Vagina (tissue), 2 donors: ENCODE measurements at places on chromosomes 16 and 17. TPM values are rescaled to one million over a fixed set of nuclear protein-coding genes. Genes with fewer than 3 reads are reported as not detected.

GRCh38 chr17:76270127-76270592, 5.0 kb downstream of the UBALD2 start:
- no peak for DNase-seq
- H3K36me3 ChIP-seq, result peaks cover 13% of the 10 kb centered on the region
- H3K27ac ChIP-seq, result no peak overlapping the region
- no peaks in the 10 kb centered on the region for H3K27me3 ChIP-seq
- H3K4me3 ChIP-seq, result no peak overlapping the region

GRCh38 chr17:74954665-74955421, 17.7 kb downstream of the HID1 start:
- no peak overlapping the region for H3K27ac ChIP-seq
- H3K4me3 ChIP-seq, result no peak overlapping the region
- H3K4me1 ChIP-seq, result no peaks in the 10 kb centered on the region

DNA sequence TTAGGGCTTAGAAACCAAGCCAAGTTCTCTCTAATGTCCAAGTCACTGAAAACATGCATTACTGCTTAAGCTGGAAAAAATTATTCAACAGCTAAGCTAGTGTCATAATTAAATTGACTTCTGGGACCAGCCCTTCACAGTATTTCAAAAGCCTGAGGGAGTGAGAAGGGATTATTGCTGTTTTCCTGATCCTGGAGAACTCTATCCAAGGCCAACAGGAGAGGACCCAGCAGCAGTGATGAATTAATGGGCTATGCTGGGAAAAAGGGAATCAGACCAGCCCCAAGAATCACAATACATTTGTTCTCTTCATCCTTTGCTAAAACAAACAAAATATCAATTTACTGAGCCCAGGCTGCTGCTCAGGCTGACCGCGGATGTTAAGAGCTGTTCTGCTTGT, 34.5 kb upstream of the CLEC3A start:
- H3K36me3 ChIP-seq, result no peaks in the 10 kb centered on the region
- no peak overlapping the region for H3K4me3 ChIP-seq
- H3K27me3 ChIP-seq, result no peaks in the 10 kb centered on the region

Gene ARMC7
- total RNA-seq, result 12.8 TPM

Gene NETO2
- 2.7 TPM for total RNA-seq

GRCh38 chr16:55488306-55488705, 9.3 kb downstream of the MMP2 start:
- no peaks in the 10 kb centered on the region for H3K27me3 ChIP-seq
- peak overlapping the region; percentile 94 for H3K27ac ChIP-seq
- DNase-seq, result no peak
- no peaks in the 10 kb centered on the region for H3K36me3 ChIP-seq

Gene PIGL
- 65.8 TPM for total RNA-seq

Gene KIAA0513
- 26.8 TPM for total RNA-seq

GRCh38 chr16:62829607-62830006, 793.4 kb upstream of the CDH8 start:
- no peak overlapping the region for H3K27ac ChIP-seq
- no peaks in the 10 kb centered on the region for H3K27me3 ChIP-seq
- H3K4me1 ChIP-seq, result no peaks in the 10 kb centered on the region
- H3K4me3 ChIP-seq, result no peak overlapping the region
- H3K36me3 ChIP-seq, result no peaks in the 10 kb centered on the region

DNA sequence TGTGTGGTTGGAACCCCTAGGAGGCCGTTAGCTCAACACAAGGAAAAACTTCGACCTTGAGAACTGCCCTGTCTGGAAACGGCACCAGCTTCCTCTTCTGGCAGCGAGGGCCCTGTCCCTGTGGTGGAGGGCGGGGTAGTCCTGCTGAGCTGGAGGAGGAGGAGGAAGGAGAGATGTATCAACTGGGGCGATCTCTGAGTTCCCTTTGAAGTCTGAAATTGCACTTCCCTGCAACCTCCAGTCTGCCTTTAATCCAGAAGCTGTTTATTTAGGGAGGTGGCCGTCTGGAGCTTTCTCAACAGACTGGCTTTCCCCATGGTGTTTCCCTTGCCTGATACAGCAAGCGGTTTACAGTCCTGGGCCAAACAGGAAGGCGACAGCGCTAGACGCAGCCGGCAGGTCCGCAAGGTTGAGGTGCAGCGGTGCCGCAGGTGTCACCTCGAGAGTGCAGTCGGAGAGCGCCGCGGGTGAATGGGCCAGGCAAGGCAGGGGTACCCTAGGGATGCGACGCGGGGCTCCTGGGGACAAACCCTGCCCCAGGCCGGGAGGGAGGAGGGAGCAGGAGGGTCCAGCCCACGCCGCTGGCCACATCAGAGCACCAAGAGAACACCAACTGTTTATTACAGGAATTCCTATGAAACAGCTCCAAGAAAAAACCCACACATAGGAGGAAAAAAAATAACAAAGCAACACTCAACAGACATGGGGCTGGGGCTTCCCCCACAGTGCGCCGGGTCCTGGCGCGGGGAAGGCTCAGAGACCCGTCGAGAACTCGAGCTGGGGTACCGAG, 11.4 kb upstream of the MRPS23 start:
- H3K27ac ChIP-seq, result peak overlapping the region; percentile 82
- H3K4me1 ChIP-seq, result peaks cover 47% of the 10 kb centered on the region
- DNase-seq, result peak; percentile 87
- no peaks in the 10 kb centered on the region for H3K36me3 ChIP-seq
- H3K27me3 ChIP-seq, result no peaks in the 10 kb centered on the region

Gene NHLRC4
- total RNA-seq, result 0.74 TPM

DNA sequence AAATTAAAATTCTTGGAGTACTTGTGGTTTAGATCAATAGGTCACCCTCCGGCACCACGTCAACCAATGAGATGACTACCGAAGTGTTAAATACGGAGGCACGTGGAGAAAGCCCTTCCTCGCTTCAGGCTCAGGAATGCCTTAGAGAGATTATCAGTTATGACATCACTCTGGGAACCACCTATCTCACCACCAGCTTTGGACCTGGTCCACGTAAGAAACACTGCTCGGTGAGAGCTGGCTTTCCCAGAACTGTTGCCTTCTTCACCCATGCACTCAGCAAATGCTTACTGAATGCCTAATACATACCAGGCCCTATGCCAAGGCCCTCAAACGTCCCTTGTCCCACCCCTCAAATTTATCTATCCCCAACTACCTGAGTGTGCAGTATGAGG, 71.3 kb downstream of the SMG6 start:
- no peak overlapping the region for H3K4me3 ChIP-seq
- peaks cover 63% of the 10 kb centered on the region for H3K4me1 ChIP-seq
- H3K27ac ChIP-seq, result peak overlapping the region; percentile 60
- no peak for DNase-seq
- H3K27me3 ChIP-seq, result no peaks in the 10 kb centered on the region

Gene MYL11
- not detected for total RNA-seq

DNA sequence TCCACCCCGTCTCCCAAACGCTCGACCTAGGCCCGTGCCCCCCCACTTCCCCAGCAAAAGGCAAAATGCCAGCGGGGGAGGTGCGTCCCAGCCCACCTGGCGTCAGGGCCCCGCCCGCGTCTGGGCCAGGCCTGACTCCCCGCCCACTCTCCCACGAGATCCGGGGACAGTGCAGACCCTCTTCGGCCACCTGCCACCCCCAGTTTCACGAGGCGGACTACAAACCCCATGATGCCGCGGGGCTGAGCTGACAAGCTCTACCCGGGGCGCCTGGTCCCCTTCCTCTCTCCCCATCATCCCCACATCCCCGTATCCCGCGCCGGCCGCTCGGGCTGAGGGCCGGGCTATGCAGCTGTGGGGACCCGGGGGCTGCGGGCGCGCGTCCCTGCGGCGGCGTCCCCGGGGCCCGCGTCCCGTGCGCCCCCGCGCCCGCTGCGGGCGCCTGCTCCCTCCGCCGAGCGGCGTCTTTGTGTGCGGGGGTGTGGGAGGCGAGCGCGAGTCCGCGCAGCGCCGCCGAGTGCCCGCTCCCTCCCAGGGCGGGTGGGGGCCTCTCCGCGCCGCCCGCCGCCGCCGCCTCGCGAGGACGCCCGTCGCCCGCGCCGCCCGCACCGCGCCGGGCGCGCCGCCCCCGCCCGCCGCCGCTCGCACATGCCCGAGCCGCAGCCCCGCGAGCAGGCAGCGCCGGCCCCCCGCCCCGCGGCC, at the start of gene ANKRD13B:
ANKRD13B (plus strand) TSS at position 283 of the 702 bp plus-strand sequence. CDS start 490 bp downstream, outside the sequence.
- no peak for DNase-seq
- H3K27me3 ChIP-seq, result no peaks in the 10 kb centered on the region
- peak within 1 kb of the TSS; percentile 66 for H3K4me3 ChIP-seq
- H3K4me1 ChIP-seq, result peaks cover 77% of the 10 kb centered on the region
- H3K27ac ChIP-seq, result peak within 1 kb of the TSS; percentile 93

DNA sequence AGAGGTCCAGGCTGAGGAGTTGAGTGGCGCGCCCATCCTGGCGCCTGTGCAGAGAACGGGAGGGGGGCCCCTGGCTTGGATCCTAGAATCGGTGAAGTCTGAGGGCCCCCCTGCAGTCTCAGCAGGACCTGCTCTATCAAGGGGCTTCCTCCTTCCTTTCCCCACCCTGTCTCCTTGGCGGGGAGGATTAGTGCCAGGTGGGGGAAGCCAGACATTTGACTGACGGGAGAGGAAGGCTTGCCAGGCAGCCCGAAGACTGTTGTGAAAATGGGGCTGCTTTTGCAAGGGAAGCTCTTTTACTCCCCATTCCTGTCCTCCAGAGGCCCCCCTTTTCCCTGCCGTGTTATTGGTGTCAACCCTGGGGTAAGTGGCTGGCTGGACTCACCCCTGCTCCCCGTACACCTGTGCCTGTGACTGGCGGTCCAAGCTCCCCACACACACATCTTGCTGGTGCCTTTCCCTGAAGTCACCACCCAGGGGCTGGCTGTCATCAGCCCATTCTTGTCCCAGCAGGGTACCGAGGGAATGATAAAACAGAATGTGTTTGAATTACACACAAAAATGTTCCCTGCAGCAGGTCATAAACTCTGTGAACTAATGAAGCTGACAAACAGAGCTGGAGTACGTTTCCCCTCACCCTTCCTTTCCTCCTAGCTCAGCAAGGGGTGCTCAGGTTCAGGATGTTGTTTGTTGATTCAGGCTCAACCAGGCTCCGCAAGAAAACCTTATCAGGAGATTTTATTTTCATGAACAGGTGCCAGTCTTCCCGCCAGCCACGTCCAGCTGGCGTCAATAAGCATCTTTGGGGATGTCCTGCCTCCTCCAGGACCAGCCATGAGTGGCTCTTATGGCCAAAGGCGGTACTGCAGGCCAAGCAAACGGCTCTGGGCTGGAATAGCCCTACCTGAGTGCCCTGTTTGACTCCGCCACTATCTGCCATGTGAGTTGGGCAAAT, 4.4 kb upstream of the ARMC7 start:
- H3K4me1 ChIP-seq, result peaks cover 11% of the 10 kb centered on the region
- no peak overlapping the region for H3K27ac ChIP-seq
- no peaks in the 10 kb centered on the region for H3K27me3 ChIP-seq
- no peak overlapping the region for H3K4me3 ChIP-seq

- peak overlapping the region; percentile 65 for H3K4me3 ChIP-seq
- no peaks in the 10 kb centered on the region for H3K36me3 ChIP-seq
- no peak for DNase-seq
- peak overlapping the region; percentile 95 for H3K27ac ChIP-seq
- H3K27me3 ChIP-seq, result no peaks in the 10 kb centered on the region
These were observed 2.7 kb downstream of the HOXB2 start for GRCh38 chr17:48542114-48542656.

DNA sequence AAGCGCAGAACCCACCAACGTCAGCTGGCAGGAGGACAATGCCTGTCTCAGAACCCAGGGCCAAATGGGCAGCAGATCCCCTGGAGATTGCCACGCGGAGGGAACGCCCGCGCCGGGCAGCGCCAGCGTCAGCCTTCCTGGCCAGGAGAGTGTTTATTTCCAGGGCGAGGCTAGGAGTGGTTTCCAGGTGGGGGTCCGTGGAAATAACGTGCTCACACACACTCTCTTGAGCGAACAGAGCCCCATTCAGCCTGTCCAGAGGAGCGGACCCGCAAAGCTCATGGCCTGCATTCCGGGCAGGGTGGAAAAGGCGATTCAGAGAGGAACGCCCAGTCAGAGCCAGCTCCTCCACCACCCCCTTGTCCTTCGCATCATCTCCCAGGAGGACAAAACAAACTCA, 40.3 kb downstream of the SDK2 start:
- H3K36me3 ChIP-seq, result no peaks in the 10 kb centered on the region
- H3K4me3 ChIP-seq, result no peak overlapping the region
- no peaks in the 10 kb centered on the region for H3K27me3 ChIP-seq
- no peak overlapping the region for H3K27ac ChIP-seq

DNA sequence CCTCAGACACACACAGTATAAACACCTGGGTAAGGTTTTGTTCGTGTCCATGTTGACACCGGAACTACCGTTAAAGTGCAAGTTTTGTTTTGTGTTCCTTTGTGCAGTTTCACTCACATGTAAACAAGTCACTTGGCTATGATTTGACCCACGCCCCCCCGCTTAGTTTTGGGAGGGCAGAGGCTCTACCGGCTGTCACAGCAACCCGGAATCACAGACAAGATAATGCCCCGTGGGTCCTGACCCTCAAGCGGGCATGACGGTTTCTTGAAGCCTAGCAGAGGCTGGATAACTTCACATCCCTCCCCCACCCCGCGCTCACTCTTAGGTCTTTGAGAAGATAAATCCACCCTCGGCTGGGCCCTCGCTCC, 1.7 kb downstream of the RASD1 start:
- H3K36me3 ChIP-seq, result peaks cover 13% of the 10 kb centered on the region
- DNase-seq, result no peak
- peaks cover 34% of the 10 kb centered on the region for H3K4me1 ChIP-seq
- H3K27ac ChIP-seq, result peak overlapping the region; percentile 93
- H3K4me3 ChIP-seq, result peak overlapping the region; percentile 72

DNA sequence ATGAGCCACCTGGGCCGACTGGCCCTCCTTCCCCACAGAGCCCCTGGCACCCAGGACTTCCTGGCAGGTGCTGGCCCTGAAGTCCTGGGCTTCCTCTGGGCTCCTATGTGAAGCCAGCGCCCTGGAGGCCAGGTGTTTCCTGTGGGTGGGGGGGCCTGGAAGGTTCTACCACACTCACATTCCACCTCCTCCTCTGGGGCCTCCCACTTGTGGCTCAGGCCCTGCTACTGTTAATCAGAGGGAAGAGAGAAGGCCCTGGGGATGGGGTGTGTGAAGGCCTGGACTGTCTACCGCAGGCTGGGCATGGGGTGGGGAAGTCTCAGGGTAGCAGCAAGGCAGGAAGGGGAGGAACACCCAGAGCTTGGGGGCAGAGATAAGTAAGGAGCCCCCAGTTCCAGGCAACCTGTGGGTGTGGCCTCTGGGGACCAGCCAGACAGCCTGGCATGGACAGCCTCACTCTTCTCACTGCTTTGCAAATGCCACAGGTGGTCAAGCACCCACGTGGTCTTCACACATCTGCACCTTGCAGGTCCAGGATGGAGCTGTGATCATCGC, 111.9 kb upstream of the TNRC6C start:
- H3K4me1 ChIP-seq, result peaks cover 7% of the 10 kb centered on the region
- H3K4me3 ChIP-seq, result no peak overlapping the region
- no peaks in the 10 kb centered on the region for H3K36me3 ChIP-seq
- DNase-seq, result no peak
- no peaks in the 10 kb centered on the region for H3K27me3 ChIP-seq

DNA sequence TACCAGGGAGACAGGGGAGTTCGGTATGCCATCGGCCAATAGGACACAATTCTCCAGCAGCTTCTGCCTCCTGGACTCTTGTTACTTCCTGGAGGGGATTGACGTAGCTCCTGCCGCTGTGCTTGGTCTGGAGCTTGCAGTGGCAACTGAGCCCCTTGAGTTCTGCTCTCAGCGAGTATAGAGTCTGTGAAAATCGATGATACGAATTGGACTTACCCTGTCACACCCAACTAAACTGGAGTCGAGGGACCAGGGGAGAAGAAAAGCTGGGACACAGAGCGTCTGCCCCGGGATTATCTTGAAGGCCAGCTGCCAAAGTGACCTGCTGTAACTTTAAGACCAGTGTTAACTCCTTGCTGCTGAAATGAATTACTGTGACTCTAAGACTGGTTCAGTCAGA, 22.2 kb downstream of the SEC14L1 start:
- H3K27ac ChIP-seq, result no peak overlapping the region
- no peaks in the 10 kb centered on the region for H3K27me3 ChIP-seq
- H3K4me1 ChIP-seq, result peaks cover 34% of the 10 kb centered on the region
- H3K4me3 ChIP-seq, result no peak overlapping the region
- no peak for DNase-seq
